ENCODE measurements at places on chromosomes 3 and 15.
A peak's percentile ranks its signal among the peaks of the same experiment; 100 is the strongest.

- DNase-seq = no peak
These were observed 15.4 kb downstream of the IREB2 start for GRCh38 chr15:78453447-78453846.

GRCh38 chr3:76570436-76571057, 469.4 kb upstream of the ROBO2 start:
- DNase-seq = no peak

DNA sequence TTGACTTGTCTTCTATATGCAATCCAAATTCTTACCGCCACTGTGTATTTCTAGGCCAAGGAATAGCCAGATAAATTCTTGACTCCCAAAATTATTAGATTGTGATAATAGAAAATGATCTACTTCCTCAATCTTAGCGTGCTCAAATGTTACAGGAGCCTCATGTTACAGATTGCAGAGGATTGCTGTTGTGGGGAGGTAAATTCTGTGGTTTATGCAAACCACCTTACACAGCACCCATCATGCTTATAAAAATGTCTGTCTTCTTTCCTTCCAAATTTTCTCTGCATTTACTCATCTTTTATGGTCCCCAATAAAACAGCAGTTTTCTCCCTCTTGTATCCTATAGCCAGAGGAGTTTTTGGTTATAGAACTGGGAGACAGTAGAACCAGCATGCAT, 420.2 kb upstream of the ROBO1 start:
- DNase-seq = no peak

DNA sequence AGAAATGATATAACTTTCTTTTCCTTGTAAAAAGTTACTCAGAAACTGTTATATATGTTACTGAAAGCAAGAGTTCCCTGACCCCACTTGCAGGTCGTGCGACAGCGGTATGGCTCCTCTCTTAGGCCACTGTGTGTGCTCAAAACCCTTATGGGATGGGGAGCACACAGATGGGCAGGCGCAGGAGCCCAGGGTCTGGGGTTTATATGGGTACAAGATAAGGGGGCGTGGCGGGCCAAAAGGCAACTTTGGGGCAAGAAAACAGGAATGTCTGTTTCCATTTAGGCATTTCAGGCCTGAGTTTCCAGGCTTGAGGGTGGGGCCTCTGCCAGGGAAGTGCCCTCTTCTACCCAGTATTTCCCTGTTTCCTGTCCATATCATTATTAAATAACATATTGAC, 736.5 kb downstream of the VGLL3 start:
- DNase-seq = no peak

DNA sequence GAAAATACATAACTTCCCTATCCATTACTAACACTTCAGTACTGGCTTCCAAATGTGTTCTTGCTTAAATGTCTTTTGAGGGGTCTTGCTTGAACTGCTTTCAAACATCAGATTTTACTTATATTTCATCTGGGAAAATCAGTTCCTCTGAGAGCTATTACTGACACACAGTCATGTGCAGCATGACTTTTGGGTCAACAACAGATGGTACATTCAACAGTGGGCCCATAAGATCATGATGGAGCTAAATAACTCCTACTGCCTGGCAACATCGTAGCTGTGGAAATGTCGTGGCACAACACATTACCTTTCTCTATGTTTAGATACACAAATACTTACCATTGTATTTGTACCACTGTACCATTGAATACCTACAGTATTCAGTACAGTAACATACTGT, 43.8 kb downstream of the WWTR1 start:
- no peak for DNase-seq

DNA sequence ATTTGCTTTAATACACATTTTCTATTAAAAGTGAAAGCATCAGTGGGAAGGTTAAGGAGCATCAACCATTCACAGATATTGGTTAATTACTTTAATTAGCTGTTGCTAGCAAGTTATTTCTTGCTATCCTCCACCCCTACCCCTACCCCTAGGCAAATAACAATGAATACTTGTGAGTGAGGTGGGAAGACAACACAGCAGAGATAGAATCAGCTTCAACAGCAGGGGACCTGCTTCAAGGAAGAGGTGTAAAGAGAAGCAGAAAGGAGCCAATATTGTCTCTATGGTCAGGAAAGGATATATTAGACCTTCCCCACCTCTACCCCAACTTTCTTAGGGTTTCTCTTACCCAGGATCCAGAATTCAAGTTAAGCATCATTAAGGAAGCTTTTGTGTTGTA, 149.4 kb downstream of the SNRK start:
- no peak for DNase-seq

DNA sequence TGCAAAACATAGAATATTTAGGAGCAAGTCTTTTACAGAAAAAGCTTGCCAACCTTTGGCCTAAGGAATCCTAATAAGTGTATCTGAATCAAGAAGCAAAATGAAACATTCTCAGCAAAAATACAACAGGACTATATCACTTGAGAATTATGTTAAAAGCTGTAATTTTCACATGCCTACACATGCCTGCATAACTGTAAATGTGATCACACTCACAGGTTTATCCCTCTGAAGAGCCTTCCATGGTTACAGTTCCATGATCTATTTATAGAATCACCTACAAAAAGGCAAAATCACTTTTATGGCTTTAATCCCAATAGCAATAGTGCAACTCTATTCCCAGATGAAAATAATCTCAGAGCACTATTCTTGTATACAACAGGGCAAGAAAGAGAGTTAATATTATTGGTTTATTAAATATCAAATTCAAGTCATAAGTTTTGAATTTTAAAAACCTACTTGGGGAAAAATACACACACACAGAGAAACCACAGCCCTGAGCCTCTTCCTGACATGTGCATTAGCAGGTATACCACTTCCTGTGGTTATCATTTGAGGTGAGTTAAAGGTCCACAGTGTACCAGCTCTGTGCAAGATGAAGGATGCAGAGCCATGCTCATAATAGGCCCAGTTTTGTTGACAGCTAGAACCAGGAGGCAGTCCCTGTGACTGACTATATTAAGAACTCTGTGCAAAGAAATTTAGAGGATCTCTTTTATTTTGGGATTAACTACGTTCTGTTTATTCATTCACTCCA, 252.5 kb upstream of the TGFBR2 start:
- DNase-seq = peak; percentile 67

DNA sequence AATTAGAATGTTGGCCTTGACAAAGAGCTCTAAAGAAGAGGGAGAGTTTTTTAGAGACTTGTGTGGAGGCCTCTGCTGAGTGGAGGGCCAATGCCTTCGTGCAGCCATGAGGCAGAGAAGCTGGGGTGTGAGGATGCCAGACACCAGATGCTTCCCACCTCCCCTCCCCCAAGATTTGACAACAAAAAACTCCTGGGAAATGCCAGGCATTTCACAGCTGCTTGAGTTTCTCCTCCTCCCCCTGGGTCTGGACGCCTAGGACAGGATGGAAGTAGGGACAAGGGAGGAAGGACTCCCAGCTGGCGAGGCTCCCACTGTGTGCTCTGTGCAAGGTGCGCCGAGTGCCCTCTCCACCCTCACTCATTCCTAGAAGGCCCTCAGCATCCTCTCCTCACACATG, 20.1 kb downstream of the TGM4 start:
- DNase-seq = no peak

- no peak for DNase-seq
These were observed 102.1 kb downstream of the DIPK2A start for GRCh38 chr3:144073698-144074097.

GRCh38 chr3:134327594-134327975, 46.7 kb downstream of the AMOTL2 start:
- DNase-seq = no peak

DNA sequence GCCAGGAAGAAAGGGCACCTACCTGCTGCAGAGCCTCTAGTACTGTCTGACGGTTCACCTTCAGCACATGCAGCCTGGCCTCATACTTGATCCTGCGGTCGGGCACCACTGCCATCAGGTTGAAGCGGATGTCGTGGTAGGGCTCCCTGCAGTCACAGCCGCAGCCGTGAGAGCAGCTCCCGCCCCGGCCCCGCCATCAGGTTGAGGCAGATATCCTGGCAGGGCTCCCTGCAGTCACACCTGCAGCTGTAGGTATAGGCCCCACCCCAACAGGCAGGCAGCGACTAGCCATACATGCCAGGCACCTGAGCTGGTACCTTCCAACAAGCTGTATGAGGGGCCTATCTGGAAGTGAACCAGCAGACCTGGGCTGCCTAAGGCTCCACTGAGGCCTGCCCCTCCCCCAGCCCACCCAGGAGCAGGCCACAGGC, 38.7 kb downstream of the SEMA3G start:
- DNase-seq = no peak

DNA sequence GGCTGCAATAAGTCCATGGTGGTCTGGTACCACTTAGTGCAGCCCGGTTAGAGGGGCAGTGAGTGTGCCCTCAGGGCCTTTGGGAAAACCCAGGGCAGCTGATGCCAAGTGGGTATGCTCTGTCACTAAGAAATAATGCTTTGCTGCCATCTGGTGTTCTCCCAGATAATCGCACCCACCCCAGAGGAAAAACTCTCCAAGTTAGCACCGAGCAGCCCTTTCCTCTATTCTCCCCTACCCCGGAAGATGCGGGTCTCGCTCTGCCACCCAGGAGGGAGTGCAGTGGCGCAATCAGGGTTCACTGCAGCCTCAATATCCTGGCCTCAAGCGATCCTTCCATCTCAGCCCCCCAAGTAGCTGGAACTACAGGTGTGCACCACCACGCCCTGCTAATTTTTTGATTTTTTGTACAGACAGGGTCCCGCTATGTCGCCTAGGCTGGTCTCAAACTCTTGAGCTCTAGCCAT, 21.3 kb upstream of the DAPK2 start:
- peak; percentile 73 for DNase-seq

GRCh38 chr15:66170042-66170441, 83.5 kb downstream of the MEGF11 start:
- no peak for DNase-seq

GRCh38 chr15:94252906-94253491, 21.6 kb downstream of the MCTP2 start:
- DNase-seq = no peak

DNA sequence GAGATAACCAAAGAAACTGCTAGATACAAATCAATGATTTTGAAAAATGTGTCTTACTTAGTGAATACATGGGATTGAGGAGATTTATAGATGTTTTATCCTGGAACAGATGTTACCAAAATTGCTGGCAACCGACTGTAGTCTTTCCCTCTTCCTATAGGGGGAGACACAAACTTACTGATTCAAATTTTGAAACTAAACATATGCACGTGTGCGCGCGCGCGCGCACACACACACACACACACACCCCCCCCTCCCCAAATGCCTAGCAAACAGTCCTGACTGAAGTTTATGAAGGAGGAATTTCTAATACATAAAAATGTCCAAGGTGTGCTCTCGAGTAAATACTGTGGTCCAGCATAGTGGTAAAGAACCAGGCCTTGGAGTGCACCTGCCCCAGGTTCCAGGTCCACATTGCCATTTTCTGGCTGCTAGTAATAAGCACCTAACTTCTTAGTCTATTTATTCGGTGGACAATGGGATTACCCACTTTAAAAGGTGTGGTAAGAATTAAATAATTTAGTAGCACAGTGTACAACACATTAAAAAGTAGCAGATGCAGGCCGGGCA, 18.5 kb upstream of the C3orf62 start:
- peak; percentile 45 for DNase-seq

DNA sequence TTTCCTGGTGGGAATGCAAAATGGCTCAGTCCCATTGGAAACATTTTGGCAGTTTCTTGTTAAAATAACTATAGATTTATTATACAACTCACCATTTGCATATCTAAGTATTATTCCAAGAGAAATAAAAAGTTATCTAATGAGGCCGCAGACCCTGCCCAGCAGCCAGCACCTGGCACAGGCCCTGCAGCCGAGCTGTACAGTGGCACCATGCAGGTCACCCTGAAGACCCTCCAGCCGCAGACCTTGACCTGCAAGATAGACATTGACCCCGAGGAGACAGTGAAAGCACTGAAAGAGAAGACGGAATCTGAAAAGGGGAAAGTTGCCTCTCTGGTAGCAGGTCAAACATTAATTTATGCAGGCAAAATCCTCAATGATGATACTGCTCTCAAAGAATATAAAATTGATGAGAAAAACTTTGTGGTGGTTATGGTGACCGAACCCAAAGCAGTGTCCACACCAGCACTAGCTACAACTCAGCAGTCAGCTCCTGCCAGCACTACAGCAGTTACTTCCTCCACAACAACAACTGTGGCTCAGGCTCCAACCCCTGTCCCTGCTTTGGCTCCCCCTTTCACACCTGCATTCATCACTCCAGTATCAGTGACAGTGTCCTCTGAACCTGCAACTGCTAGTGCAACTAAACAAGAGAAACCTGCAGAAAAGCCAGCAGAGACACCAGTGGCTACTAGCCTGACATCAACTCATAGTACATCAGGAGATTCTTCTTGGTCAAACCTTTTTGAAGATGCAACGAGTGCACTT, 113.5 kb upstream of the SATB1 start:
- DNase-seq = no peak

- no peak for DNase-seq
These were observed 318.0 kb downstream of the FGF12 start for GRCh38 chr3:192409201-192409837.

DNA sequence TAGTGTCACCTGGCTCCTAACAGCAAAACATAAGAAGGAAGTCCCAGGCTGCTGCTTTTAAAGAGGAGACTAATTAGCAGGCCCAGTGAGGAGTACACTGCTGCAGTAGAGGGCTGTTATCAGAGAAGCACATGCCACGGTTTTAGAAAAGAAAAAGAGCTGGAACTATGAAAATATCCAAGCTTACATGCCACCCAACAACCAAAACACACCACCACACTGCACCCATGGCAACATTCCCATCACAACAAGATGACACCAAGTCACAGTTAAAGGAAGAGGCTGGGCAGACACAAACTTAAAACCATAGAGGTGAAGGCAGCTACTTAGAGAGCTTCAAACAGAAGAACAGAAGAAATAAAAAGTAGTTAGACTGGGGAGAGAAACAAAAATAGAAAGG, 37.0 kb downstream of the NPTN start:
- DNase-seq = no peak

GRCh38 chr15:68278595-68279405, 1.3 kb downstream of the FEM1B start:
- DNase-seq = no peak
